NCI-H1092 (cell line): ENCODE measurements at places on chromosomes 16 and 17.
A peak's percentile ranks its signal among the peaks of the same experiment; 100 is the strongest.

DNA sequence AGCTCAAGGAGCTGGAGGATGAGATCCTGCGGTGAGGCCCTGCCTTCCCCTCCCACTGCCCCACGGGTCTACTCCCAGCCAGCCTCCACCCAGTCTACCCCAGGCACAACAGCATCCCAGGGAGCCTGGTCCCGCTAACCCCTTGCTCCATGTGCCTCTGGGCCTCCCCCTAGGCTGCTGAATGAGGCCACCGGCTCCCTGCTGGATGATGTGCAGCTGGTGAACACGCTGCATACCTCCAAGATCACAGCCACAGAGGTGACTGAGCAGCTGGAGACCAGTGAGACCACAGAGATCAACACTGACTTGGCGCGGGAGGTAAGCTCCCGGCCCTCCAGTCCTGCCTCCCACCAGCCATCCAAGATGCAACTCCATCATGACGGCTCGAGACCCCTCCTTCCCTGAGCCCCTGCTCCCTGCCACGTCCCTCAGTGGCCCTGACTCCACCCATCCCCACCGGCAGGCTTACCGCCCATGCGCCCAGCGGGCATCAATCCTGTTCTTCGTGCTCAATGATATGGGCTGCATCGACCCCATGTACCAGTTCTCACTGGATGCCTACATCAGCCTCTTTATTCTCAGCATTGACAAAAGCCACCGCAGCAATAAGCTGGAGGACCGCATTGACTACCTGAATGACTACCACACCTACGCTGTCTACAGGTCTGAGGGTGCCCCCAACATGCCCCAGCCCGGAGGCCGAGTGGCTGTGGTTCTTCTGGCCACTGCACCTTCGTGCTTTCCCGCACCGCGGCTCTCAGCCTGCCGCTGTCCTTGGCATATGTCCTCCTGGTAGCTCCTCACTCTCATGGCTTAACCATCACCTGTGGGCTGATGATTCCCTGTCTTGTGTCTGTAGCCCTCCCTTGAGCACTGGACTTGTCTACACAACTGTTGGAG lies 15.0 kb upstream of the KDM6B start:
- no peak for DNase-seq

DNA sequence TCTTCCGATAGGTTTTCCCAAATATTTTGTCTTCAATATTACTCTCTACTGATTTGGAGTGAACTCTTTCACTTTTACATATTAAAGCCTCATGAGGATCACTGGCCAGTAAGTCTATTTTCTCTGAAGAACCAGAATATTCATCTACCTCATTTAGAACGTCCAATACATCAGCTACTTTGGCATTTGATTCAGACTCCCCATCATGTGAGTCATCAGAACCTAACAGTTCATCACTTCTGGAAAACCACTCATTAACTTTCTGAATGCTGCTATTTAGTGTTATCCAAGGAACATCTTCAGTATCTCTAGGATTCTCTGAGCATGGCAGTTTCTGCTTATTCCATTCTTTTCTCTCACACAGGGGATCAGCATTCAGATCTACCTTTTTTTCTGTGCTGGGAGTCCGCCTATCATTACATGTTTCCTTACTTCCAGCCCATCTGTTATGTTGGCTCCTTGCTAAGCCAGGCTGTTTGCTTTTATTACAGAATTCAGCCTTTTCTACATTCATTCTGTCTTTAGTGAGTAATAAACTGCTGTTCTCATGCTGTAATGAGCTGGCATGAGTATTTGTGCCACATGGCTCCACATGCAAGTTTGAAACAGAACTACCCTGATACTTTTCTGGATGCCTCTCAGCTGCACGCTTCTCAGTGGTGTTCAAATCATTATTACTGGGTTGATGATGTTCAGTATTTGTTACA lies 30.9 kb downstream of the BRCA1 start:
- no peak for DNase-seq

DNA sequence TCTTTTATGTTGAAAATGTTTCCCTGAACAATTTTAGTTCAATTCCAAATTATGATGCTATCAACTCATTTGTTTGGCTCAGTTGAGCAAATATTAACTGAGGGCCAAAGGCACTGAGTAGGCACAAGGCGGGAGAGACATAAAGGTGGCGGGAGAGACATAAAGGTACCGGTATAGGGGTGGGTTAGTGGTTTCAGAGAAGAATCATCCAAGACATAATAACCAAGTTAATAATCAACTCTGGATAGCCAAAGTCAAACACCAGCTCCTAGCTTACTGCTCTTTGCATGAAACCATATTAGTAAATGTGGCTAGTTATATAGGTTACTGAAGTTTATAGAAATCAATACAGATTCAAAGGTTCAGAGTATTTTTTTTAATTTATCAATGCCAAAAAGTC lies 91.7 kb downstream of the RPGRIP1L start:
- DNase-seq = no peak

DNA sequence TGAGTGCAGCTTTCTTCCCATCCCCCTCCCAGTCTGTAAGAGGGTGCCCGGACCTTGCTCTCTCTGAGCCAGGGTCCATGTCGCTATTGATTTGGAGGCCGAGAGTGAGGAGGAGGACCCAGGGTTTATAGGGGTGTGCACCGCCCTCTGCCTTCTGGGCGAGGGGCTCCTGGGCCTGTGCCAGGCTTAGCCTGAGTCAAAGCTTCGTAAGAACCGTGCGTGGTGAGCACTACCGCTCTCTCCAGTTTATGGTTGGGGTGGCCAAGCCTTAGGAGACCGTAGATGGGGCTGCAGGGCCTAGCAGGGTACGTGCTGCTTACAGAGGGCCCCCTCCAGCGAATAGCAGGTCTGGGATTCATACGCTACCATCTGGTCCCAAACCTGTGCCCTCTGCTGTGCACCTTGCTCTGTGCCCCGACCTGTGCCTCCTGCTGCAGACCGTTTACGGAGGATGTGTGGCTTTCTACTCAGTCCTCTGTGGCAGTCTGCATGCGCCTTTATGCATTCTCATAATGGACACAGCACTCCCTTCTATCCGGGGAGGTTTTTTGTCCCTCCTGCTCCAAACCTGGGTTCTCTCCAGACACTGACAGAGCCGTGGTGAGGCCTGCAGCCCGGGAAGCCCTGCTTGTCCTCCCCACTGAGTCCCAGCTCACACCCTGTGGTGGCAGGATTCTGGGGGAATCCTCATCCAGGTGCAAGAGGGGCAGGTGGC lies 54.7 kb downstream of the PGS1 start:
- no peak for DNase-seq

DNA sequence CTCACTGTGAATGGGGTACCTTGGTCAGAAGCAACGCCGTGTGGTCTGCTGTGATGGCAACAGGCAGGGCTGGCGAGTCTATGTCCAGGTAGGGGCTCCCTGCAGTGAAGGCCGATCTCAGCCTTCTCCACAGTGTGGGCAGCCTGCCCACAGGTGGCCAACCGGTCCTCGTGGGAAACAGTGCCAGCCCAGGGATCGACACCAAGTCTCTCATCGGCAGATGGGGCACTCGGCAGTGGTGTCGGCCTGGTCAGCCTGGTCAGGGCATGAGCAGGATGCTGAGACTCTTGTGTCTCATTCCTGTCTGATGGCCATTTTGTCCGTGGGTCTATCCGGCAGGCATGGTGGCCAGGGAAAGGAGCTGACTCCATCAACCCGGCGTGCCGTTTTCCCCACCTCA lies 92.2 kb downstream of the TNFRSF13B start:
- no peak for DNase-seq

- DNase-seq = no peak
Measured at GRCh38 chr17:82871056-82871775, 31.4 kb upstream of the ZNF750 start.

- no peak for DNase-seq
Measured at GRCh38 chr16:23504076-23504452, 6.2 kb downstream of the GGA2 start.

DNA sequence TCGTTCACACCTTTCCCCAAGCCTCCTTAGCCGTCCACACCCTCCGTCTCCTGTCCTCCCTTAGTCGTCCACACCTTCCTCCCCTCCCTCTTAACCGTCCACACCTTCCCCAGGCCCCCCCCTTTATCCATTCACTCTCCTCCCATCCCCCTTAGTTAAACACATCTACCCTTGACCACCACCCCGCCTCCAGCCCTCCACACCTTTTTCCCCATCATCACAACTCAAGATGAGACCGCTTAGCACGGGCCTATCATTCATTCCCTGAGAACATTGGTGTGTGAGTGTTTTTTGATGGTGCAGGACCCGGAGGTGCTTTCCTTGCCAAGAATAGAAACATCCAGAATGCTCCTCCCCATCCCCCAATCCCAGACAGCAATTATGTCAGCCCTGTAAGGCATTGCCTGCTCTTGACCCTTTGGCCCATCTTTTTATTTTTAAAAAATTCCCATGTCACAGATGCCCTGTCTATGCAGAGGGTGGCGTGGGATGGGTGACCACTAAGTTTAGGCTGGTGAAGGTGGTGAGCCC lies 1.4 kb downstream of the TENT4B start:
- DNase-seq = no peak

GRCh38 chr17:16908273-16908672 lies 63.6 kb downstream of the TNFRSF13B start:
- no peak for DNase-seq

- peak; percentile 38 for DNase-seq
Measured at GRCh38 chr16:84032458-84033178, 10.0 kb downstream of the SLC38A8 start.

GRCh38 chr17:39096508-39097149 lies 54.8 kb downstream of the PLXDC1 start:
- no peak for DNase-seq

DNA sequence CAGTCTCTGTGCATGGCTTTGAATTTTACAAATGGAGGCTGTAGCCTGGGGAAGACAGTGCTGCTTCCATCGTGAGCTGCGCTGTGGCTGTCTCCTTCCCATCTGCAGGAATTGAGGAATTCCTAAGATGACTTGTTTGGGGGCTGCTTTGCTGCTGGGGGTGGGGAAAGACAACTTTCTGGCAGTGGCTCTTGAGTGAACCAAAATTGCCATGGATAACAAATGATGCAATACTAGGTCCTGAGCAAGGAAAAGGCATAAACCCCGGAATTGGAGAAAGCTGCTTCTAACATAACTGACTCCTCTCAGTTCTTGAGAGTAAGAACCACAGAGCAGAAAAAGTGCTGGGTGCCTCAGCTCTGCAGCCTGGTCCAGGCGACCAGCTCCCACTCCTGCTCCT lies 245.0 kb upstream of the RPL38 start:
- DNase-seq = no peak

- no peak for DNase-seq
Measured at GRCh38 chr16:21242756-21243155, 9.3 kb downstream of the ANKS4B start.

DNA sequence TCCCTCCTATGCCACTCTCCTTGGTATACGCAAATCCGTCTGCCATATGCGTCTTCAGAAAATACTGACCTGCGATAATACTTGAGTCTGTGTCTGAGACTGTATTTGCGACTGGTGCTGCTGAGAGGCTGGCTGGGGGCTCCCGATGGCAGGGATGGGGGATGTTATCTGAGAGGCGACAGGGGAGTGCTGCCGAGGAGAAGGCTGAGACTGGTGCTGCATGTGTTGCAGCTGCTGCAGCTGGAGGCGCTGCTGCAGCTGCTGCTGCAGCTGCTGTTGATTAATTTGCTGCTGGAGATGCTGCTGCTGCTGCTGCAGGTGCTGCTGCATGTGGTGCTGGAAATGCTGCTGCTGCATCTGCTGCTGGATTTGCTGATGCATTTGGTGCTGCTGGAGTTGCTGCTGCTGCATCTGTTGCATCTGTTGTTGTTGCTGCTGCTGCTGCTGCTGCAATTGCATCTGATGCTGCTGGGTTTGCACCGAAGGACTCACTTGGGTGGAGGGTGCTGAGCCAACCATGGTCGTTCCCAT lies 107.7 kb downstream of the TOX3 start:
- DNase-seq = no peak

GRCh38 chr16:9124444-9124843 lies 33.0 kb downstream of the HAPSTR1 start:
- no peak for DNase-seq

GRCh38 chr17:46984892-46985291 lies 5.8 kb upstream of the RPRML start:
- DNase-seq = peak; percentile 85

GRCh38 chr17:74888469-74888868 lies 5.0 kb downstream of the FADS6 start:
- DNase-seq = no peak

DNA sequence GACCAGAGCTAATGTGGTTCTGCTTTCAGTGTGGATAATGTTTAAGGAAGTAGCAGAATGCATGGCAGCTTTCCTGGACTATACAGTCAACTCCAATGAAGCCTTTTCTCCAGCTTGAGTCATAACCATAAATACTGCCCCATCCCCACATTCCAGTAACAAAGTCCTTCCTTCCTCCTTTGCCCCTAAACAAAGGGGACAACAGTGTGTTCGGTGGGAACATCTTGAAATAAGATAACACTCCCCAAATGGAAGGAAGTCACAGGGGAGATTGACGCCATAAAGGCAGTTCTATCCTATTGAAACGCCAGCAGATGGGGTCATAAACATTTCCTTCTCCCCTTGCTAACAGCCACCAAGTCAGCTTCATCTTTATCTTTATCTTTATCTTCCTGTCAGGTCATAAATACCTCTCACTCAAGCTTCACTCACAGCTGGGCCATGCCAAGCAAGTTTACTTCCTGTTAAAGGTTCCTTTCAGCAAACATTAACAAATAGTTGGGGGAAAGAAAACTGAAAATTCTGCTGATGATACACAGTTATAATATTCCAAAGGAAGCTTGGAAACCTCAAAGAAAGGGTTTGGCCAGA lies 136.7 kb downstream of the SNX11 start:
- no peak for DNase-seq

GRCh38 chr17:67076290-67076689 lies 31.9 kb downstream of the CACNG1 start:
- DNase-seq = no peak

- DNase-seq = no peak
Measured at GRCh38 chr16:35506898-35507194, 2047.4 kb downstream of the TP53TG3F start.

DNA sequence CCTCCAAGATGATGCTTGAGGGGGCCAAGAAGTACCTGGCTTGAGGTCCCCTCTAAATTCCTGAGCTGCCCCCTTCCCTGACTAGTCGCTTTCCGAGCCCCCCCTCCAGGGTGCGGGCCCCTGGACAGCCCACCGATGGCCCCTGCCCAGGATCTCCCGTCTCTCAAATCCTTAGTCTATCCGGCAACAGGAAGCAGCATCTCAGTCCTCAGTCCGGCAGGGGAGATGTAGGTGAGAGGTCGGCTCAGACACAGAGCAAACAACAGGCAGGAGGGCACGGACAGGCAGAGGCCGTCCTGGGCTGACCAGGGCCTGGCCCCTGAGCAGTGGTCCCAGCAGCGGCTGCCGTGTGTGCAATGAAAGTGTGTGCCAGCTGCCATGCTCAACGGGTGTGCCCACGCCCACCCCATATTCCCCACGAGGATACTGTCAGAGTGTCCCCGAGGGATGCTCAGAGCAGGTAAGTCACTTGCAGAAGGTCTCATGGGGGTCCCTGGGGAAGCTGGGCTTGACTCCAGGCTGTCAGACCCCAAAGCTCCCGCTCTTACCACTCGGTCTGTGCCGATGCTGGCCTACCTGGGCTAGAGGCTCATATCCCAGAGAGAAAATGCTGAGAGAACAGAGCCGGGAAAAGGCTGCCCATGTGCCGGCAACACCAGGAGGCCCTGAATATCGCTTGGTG lies 7.2 kb downstream of the SLC43A2 start:
- no peak for DNase-seq
